ENCODE measurements at places on chromosomes 2 and 18. TPM values are rescaled to one million over a fixed set of nuclear protein-coding genes. Genes with fewer than 3 reads are reported as not detected.
A peak's percentile ranks its signal among the peaks of the same experiment; 100 is the strongest.

The CD8B2 gene
- not detected for total RNA-seq

- no peak for DNase-seq
Observed at GRCh38 chr18:10898417-10898974, 250.9 kb downstream of the PIEZO2 start.

The ANKRD30BL gene
- not detected for total RNA-seq

DNA sequence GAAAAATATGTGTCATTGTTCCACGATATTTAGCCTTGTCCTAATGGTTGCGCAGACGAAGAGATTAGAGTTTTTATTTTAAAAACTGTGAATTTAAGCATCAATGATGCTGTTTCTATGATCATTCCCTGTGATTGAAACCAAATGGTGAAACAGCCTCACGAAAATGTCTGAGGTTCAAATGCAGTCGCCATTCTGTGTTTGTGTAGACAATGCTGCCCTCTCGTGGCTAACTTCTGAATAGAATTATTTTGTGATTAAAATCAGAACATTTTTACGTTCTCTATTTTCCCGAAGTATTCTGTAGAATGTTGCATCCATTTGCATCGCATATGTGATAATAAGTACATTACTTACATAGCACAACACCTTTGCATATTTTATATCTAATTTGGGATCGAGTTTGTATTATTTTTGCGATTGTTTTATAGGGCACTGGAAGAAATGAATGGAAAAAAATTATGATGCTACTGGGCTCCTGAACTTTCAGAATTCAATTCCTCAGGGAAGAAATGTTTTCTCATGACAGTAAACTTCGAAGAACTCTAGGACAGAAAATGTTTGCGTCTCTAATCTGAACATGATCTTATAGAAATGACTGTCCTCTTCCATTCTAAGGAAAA is 54.8 kb upstream of the CREB1 start:
- peak; percentile 42 for DNase-seq

GRCh38 chr2:135756692-135757091 is 15.0 kb downstream of the UBXN4 start:
- no peak for DNase-seq

DNA sequence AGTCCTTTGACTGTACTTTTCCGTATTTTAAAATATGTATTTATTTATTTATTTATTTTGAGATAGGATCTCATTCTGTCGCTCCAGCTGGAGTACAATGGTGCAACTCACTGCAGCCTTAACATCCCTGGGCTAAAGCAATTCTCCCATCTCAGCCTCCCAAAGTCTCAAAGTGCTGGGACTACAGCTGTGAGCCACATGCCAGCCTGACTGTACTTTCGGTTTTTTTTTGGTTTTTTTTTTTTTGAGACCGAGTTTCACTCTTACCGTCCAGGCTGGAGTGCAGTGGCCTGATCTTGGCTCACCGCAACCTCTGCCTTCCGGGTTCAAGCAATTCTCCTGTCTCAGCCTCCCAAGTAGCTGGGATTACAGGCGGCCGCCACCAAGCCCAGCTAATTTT is 28.9 kb upstream of the CCNYL1 start:
- DNase-seq, result no peak

- no peak for DNase-seq
Observed at GRCh38 chr2:165572151-165572550, 102.7 kb downstream of the CSRNP3 start.

DNA sequence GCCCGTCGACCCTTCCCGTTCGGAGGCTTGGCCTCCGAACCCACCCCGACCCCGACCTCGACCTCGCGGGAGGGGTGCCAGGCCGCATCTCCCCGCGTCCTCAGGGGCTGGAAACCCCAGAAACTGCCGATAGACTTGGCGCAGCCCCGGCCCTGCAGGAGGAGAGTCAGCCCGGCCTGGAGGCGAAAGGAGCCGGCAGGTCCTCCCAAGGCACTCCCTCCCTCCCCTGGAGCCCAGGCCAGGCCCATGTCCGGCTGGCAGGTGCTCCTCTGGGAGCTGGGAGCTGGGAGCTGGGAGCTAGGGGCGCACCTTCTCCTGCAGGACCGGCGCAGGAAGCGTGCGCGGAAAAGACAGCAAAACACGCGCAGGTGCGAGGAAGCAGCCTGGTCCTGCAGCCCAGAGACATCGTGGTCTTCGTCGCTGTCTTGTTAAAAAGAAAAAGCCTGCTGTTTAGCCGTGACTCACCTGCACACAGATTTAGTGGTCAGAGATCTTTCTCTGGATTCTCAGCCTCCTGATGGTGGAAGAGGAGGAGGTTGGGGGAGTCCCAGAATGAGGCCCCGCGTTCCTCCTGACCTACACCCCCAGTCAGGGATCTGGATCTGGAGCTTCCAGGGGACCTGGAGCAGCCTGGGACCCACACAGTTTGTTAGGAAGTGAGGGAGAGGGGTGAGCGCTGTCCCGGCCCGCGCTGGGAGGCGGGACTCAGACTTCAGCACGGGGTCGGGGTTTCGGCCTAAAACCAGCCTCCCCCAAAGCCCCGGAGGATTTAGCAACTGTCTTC is 660 bp upstream of the MBP start:
- DNase-seq, result no peak

GRCh38 chr2:10342245-10342951 is 39.7 kb downstream of the HPCAL1 start:
- DNase-seq, result no peak

Data from renal cortical epithelial cell (primary cell).